H54 (cell line): ENCODE measurements at places on chromosomes 3 and 15.
A peak's percentile ranks its signal among the peaks of the same experiment; 100 is the strongest.

- no peak for DNase-seq
Observed at GRCh38 chr15:85353516-85353915, 26.9 kb upstream of the AKAP13 start.

DNA sequence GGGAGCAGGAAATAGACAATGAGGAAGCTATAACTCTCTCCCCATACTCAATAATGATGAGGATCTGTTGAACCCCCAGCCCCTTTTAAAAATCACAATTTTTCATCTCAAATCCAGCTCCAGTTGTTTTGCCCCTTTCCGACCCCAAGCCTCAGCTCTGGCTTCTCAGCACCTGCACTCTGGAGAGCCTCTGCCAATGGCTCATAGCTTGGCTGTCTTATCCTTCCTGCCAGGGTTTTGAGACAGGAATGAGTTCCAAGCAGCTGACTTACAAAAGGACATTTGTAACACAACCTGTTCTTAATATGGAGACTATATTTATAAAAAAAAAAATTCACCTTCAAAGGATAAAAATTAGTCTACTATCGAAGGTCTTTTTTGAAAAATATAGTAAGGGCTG, 105.9 kb upstream of the NEDD4 start:
- no peak for DNase-seq

- no peak for DNase-seq
Observed at GRCh38 chr3:33989229-33989628, 190.8 kb downstream of the PDCD6IP start.

GRCh38 chr3:196477678-196478077, 25.9 kb downstream of the RNF168 start:
- no peak for DNase-seq

- DNase-seq, result no peak
Observed at GRCh38 chr3:46183330-46183729, 24.8 kb downstream of the CCR1 start.

GRCh38 chr3:52563984-52564383, 27.6 kb downstream of the UQCC5 start:
- DNase-seq, result no peak

GRCh38 chr15:80885016-80885579, 104.5 kb downstream of the MESD start:
- no peak for DNase-seq

- peak; percentile 7 for DNase-seq
Observed at GRCh38 chr3:130395916-130396315, 50.4 kb downstream of the COL6A5 start.

GRCh38 chr3:126350502-126351085, 6.6 kb downstream of the KLF15 start:
- no peak for DNase-seq

GRCh38 chr3:151644020-151644620, 89.6 kb upstream of the AADACL2 start:
- DNase-seq, result no peak

- DNase-seq, result no peak
Observed at GRCh38 chr3:140827894-140828293, 113.7 kb upstream of the SLC25A36 start.

DNA sequence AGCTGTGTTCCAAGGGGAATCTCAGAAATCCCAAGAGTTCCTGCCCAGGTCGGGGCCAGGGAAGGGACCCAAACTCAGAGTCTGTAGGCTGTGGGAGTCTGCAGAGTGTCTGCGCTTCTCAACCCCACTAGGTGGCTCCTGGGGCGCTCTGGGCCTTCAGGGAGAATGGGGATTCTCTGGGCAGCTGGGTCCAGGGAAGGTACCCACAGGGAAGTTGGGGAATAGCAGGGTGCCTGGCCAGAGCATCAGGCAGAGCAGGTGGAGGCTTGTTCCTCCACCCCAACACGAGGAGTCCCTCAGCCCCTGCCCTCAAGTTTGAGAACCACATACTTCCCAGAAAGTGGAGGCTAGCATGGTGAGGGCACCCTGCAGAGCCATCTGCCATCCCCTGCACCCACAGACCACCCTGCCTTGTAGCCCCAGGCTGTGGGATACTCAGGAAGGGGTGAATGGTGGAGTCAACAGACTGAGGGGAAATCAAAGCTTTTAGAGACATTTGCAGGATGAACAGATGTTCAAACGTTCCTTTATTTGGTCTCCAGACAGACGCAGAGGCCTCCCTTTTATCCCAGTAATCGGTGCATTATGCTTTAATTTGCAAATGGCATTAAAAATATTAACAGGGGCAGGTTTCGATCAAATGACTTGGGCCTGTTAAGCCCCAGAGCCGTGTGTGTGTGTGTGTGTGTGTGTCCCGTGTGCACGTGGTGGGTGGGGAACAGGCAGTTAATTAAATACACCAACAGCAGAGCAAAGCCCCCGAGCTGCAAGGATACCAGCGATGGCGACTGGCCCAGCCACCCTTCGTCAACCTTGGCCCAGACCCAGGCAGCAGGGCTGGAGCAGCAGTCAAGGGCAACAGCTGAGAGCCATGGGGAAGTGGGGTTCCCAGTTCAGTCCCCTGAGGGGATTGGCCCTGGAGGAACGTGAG, 57.7 kb downstream of the DNAJB8 start:
- DNase-seq, result no peak

GRCh38 chr15:27692438-27692837, 406.7 kb downstream of the OCA2 start:
- DNase-seq, result no peak

GRCh38 chr3:141544697-141545096, 57.9 kb downstream of the RASA2 start:
- DNase-seq, result no peak

- DNase-seq, result no peak
Observed at GRCh38 chr3:109618766-109619378, 281.5 kb upstream of the DPPA4 start.

DNA sequence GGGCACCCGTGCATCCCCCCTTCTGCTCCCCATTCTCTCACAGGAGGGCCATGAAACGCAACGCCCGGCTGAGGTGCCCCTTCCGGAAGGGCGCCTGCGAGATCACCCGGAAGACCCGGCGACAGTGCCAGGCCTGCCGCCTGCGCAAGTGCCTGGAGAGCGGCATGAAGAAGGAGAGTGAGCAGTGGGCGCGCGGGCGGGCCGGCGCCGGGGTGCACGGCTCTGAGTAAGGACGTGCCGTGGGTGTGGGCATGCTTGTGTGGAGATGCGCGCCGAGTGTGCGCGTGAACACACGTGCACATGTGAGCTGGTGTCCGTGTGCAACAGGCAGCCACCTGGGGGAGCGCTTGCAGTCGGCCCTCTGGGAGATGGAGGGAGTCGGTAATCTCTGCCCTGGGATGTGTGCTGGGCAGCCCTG, 28.1 kb downstream of the NR1I2 start:
- no peak for DNase-seq

GRCh38 chr3:99134986-99135385, 233.5 kb upstream of the DCBLD2 start:
- no peak for DNase-seq

- DNase-seq, result no peak
Observed at GRCh38 chr15:72851586-72851985, 68.0 kb upstream of the ADPGK start.

GRCh38 chr3:23067116-23067515, 136.0 kb upstream of the UBE2E2 start:
- DNase-seq, result no peak

- no peak for DNase-seq
Observed at GRCh38 chr3:38960042-38960622, 91.6 kb downstream of the SCN11A start.

DNA sequence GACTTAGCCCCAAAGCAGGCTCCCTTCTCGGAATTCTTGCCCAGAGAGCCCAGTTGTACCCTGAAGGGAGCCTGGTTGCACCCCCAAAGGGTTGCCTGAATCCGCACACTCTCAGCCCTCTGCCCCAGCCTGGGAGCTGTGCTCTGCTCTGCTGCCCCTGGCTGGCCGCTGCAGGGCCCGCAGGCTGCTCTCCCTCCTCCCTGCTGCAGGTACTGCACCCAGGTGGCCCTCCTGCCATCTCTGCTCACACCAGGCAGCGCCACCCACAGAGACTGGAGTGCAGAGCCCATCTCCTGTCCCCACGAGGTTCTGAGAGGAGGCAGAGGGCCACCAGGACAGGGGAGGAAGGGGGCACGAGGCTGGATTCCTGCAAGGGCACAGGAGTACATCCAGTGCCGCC, 134.2 kb upstream of the NSMCE3 start:
- no peak for DNase-seq

DNA sequence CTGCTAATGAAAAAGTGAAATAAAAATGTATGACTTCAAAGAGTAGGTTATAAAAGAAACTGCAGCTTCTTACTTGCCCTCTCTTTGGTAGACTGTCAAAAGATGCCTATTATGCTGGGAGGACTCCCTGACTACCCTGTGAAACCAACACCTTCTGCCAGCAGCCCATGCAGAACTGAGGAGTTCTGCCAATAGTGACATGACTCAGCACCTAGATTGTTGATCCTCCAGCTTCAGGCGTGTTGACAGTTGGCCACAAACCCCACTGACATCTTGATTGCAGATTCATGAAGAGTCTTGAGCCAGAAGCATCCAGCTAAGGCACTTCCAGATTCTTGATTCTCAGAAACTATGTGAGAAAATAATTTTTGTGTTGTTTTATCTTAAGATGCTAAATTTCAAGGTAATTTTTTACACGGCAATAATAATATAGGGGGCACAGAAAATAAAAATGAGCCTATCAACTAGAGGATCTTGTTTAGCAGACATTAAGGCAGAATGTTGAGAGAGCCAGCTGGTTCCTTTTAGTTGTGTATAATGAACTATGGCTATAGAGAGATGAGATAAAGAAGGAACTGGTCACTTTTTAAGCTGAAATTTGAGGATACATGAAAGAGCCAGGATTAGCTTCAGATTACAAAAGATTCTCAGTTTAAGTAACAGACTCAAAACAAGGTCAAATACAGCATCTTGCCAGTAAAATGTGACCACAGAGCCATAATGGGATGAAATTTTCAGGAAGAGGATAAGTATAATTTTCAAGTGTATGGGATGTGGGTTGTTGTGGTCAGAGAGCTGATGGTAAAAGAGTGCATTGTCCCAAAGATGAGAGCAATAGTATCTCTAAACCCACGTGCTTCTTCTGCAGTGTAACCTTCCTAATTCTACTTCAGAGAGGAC, 588.7 kb upstream of the CBLB start:
- peak; percentile 22 for DNase-seq

GRCh38 chr3:28018925-28019718, 222.3 kb upstream of the CMC1 start:
- DNase-seq, result no peak

- DNase-seq, result no peak
Observed at GRCh38 chr3:143525408-143525807, 322.9 kb downstream of the SLC9A9 start.

DNA sequence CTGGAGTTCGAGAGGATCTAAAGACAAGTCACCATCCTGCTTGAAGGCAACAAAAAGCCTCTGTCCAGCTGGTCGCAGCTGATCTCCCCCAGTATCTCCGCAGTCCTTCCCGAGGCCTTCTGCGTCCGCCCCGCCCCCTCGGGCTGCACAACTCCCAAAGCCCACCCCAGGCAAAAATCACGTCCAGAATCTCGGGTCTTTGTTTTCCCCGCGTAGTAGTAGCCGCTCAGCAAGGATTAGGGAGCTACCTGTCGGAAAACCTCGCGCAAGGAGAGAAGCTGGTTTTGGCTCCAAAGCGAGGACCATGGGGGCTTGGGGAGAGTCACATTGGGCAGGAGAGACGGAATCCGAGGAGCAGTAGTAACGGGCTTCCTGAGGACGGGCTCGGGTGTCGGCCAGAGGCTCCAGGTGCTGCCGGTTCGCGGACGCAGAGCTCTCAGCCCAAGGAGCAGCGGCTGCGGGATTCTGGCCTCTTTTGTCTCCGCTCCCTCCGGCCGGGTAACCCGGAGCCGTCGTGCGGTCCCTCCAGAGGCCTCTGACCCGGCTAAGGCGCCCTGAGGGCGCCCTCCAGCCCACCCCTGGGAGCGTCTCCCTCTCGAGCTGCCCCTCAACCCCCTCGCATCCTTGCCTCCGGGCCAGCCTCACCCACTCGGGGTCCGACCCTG, 401 bp downstream of the ZSCAN29 start:
- DNase-seq, result peak; percentile 46

DNA sequence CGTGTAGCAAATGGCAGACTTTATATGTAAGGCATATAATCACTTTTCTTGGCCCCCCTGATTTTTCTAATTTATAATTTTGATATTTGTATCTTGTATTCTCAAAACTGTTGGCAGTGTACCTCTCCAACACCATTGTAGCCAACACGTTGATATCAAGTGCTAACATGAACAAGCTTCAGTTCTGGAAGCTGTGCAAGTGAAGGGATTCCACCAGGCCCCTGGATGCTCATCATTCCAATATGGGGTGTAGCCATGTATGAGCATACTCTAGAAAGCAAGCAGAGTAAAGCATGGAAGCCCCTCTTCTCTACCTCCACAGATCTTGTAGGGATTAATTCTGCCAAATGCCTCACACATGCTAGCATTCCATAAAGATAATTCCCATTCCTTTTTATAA, 211.3 kb downstream of the MYRIP start:
- DNase-seq, result no peak

GRCh38 chr15:89910891-89911626, 1.7 kb downstream of the ARPIN start:
- no peak for DNase-seq

DNA sequence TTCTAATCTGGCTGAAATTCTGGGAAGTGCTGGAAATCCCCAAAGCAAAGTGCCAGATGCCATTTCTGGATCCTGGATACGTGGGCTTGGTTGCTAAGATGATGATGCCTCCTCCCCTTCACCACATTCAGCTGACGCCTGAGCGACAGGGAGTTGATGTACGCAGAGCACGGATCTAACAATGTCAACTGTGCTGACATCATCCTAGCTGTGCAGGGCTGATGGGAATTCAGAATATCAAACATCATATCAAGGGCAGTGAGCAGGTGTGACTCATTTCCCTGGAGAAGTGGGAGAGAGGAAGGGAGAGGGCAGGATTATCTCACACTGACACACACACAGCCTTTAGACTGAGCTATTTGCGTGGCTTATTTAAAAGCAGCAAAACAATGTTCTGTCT, 92.6 kb upstream of the ZBTB20 start:
- DNase-seq, result peak; percentile 56

- no peak for DNase-seq
Observed at GRCh38 chr3:122665226-122665786, 15.3 kb upstream of the PARP14 start.

DNA sequence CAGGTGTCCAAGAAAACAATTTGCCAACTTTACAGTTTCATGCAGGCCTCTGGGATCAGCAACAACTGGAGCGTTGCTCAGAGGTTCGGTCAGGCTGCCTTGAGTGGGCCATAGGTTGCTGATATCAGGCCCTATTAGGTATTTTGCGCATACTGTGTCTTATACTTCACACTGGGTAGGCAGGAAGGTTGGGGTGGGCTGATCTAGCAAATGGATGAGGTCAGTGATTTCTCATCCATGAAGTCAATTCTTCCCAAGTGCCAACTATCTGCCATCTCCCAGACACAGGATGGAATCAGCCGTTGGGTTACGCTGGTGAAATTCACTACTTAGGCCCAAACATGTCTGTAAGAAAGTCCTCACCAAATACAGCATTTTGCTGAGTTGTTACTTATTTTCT, 77.6 kb downstream of the SLC7A14 start:
- no peak for DNase-seq

GRCh38 chr15:90126596-90127435, 24.5 kb upstream of the IDH2 start:
- DNase-seq, result no peak

GRCh38 chr3:18428036-18428435, 2.9 kb upstream of the SATB1 start:
- no peak for DNase-seq
